ENCODE measurements at places on chromosomes 13 and 19.

DNA sequence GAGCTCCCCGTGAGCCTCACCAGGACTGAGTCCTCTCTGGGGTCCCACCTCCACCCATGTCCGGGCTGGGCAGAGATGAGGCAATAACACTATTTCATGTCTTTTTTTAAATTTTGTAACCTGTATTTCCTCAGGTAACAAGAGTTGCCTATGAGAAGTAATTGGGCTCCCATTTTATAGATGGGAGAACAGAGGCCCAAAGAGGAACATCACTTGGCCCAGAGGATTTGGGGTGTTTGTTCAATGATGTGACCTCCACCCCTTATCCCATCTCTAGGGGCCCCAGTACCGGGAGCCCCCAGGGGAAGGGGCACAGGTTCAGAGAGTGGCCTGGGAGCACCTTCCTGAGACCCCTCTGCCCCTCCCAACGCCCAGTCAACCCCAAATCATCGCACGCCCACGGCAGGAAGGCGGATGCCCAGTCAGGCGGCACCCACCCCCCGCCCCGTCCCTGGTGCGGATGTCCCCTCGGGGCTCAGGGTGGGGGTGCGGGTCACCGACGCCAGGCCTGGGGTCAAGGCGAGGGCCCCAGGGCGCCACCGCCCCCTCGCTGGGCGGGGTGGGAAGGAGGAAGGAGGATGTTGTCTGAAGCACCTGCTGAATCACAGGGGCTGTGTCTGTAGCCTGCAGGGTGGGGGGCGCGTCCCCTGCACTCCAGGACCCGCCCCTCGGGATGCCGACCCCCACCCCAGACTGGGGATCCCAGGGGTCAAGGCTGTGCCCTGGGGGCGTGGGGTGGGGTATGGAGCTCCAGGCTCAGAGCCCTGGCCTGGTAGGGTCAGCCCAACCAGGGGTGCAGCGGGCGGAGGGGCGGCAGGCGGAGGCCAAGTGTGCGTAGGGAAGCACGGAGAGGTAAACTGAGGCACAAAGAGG is 9.0 kb upstream of the CIRBP start:
- DNase-seq: no peak

GRCh38 chr13:30241532-30241931 is 65.8 kb downstream of the KATNAL1 start:
- no peak for DNase-seq

DNA sequence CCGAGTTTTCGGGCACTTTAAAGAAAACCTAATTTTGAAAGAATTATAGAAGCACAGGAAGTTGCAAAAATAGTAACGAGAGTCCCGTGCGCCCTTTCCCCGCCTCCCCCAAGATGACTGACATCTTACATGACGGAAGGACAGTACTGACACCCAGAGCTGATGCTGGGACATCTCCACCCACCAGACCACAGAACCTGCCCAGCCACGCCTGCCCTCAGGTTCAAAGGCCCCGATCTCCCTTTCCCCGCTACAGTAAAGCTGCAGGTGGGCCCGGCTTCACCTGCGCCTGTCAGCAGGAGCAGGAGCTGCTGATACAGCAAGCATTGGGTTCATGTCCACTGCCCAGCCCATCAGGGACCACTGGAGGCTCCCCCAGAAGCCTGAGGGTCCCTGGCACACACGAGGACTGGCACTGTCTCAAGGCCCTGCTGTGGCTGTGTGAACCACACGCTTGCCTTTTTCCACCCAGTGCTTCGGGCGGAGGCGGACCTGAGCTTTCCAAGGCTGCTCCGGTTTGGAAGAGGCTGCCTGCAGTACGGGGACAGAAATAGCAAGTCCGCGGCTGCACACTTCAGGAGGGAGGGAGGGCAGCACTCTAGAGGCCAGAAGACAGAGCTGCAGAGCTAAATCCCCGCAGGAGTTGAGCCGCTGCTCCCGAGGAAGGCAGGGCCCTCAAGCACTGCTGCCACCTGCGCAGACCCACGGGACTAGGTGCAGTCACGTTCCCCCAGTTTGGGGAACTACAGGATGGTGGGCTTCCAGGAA is 8.7 kb downstream of the MAP2K2 start:
- DNase-seq: no peak

DNA sequence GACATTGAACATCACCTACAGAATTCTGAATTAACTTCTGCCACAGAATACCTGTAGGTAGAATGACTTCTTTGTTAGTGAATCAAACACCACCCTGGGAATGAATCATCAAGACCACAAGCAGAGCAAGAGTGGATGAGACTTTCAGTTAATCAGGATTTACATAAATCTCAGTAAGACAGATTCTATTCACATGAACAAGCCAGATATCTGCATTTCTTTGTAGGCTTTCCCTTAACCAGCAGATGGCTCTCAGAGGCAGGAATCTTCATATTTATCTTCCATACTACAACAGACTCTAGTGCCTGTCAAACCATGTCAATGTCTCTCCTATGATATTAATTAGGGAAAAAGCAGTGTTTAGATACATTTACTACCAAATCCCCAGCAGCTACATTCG is 412.1 kb downstream of the KLF12 start:
- DNase-seq: no peak

DNA sequence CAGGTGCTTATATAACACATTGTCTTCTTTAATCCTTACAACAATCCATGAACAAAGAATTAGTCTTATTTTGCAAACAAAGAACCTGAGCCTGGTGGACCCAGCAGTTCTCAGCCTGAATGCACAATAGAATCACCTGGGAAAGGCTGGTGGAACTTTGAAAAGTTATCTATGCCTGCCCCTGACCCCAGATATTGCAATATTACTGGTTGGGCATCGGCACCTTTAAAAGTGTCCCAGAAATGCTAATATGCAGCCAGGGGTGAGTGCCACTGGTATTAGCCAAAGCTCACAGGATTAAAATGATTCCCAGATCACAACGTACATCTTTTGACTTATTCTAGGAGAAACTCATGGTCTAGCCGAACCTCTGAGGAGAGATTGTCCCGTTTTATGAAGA is 268.8 kb downstream of the KLF5 start:
- DNase-seq: no peak

- peak; percentile 68 for DNase-seq
Measured at GRCh38 chr19:48513289-48514122, 1.9 kb upstream of the LMTK3 start.

DNA sequence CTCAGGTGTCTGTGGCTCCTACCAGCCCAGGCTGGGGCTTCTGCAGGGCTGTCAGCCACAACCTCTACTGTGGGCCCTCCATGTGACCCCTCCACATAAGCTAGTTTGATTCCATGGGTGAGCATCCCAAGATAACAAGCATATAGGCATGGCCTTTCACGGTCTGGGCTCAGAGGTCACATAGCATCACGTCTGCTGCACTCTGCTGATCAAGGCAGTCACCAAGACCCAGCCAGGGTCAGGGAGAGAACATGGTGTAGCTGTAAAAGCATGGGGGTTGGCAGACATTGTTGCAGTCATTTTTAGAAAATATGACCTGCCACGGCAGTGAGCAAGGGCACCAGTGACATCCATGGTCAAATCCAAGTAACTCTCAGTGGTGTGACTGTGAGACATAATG is 698.8 kb downstream of the UQCRFS1 start:
- DNase-seq: no peak

DNA sequence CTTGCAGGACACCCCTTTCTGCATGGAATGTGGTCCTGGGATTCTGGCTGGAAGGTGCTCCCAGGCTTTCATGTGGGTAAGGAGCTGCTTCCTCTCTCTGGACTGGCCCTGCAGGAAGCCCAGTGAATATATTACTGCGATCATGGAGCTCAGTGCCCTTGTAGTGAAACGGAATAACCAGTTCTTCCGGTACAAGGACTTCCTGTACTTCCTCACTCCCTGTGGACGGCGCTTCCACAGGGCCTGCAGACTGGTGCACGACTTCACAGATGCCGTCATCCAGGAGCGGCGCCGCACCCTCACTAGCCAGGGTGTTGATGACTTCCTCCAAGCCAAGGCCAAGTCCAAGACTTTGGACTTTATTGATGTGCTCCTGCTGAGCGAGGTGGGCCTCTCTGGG is 8.0 kb downstream of the CYP4F8 start:
- DNase-seq: no peak

- DNase-seq: no peak
Measured at GRCh38 chr13:30744056-30744680, 8.8 kb downstream of the ALOX5AP start.

GRCh38 chr13:80684217-80684991 is 343.5 kb upstream of the SPRY2 start:
- no peak for DNase-seq

DNA sequence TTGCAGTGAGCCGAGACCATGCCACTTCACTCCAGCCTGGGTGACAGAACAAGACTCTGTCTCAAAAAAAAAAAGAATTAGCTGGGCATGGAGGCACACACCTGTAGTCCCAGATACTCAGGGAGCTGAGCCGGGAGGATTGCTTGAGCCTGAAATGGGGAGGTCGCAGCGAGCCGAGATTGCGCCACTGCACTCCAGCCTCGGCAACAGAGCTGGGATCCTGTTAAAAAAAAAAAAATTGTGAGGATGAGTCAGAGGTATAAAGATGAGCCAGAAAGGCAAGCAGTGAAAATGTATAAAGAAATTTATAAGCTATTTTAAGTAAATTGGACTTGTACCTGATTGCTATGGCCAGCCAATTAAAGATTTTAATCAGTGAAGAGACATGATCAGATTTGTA is 21.1 kb downstream of the KBTBD6 start:
- no peak for DNase-seq

DNA sequence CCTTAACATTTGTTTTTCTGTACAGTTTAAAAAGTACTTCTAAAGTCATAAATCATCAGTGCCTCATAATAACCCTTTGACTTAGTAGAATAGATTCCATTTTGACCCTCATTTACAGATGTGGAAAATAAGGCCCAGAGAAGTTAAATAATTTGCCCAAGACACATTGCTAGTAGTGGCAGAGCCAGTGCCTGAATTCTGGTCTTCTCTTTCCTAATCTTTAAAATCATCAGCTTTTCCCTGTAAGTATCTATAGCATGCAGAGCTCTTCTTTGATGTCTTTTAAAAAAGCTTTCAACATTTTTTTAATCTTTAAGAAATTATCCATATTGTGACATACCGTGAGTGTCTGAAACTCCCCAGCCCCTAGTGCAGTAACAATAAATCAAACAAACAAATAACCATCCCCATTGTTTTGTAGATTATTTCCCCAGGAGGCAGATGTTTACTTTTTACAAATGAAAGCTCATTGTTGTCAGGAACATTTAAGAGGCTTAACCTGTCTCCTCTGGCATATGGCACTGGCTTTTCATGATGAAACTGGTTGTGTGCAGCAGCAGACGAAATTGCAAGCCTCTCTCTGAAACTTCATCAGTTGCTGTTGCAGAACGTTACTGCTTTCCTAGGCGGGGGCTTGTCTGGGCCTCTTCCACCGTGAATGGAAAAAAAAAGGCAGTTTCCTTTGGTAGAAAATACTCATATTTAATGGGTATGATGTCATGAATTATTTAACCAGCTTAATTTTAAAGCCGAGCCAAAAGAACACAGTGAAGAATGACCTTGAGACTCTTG is 31.7 kb upstream of the PCDH8 start:
- peak; percentile 66 for DNase-seq

DNA sequence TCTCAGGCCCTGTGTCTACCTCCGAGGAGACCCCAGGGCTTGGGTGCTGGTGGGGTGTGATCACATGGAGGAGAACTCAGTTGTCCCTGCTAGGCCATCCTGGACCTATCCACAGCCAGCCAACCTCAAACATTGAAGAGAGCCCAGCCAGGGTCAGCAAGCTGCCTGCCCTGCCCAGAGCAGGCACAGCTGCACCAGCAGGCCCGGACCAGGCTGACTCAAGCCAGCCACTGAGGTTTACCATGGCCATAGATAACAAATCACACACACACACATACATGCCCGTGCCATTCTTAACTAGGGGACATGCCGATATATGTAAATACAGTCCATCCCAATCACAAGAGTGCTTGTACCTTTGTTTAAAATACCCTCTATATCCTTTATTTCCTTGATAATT is 8.1 kb downstream of the ARHGEF7 start:
- no peak for DNase-seq

DNA sequence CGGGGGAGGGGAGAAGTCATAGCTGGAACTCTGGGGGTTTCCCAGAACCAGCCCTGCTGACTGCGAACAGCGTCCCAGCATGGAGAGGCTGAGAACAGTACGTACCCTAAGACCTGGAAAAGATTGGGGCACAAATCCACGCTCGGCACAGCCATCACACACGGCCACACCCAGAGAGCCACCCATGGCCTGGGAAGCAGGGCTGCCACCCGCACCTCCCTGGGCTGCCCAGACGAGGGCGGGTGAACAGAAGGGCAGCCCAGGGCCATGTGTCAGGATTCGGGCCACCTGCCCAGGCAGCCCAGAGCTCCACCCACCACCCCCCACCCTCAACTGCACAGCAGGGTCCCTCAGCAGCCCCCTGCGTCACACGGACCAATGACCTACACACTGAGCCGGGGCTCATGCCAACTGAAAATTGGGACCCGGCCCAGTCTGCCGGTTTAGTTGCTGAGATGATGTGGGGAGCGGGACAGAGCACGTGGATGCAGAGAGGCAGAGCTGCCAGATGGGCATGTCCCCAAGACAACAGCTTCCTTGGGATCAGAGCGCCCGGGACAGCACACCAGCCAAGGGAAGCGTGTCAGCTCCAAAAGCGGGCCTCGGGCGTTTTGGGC is 8.5 kb downstream of the UBXN6 start:
- no peak for DNase-seq

GRCh38 chr13:23928985-23929384 is 31.7 kb upstream of the C1QTNF9B start:
- DNase-seq: no peak

- DNase-seq: peak; percentile 78
Measured at GRCh38 chr19:46076951-46077814, 36.4 kb upstream of the IGFL4 start.

GRCh38 chr13:112900691-112901091 is 68.3 kb upstream of the MCF2L start:
- no peak for DNase-seq

GRCh38 chr13:81927347-81927746 is 1586.4 kb upstream of the SPRY2 start:
- DNase-seq: no peak

DNA sequence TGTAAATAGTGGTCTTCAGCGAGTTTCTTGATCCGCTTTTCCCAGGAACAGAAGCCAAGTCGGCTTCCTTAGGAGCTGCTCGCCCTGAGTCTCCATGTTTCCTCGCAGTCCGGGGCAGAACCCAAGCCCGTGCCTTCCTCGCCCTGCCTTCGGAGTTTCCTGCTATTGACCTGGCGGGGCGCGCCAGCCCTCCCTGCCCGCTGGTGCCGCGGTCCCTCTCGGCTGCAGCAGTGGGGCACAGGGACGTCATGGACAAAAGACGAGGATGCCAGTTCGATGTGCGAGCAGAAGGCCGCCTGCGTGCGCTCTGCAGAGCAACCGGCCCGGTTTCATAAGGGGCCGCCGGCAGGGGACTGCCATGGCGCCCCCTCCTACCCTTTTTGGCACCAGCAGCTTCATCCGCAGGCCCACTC is 156.6 kb downstream of the TM9SF2 start:
- no peak for DNase-seq

- no peak for DNase-seq
Measured at GRCh38 chr19:40378509-40378908, 11.5 kb downstream of the HIPK4 start.

Data from NCI-H2227 treated with DMSO at 0.1 percent for 48 hours (cell line).